ENCODE measurements at places on chromosomes 3 and 15. TPM values are rescaled to one million over a fixed set of nuclear protein-coding genes. Genes with fewer than 3 reads are reported as not detected.

DNA sequence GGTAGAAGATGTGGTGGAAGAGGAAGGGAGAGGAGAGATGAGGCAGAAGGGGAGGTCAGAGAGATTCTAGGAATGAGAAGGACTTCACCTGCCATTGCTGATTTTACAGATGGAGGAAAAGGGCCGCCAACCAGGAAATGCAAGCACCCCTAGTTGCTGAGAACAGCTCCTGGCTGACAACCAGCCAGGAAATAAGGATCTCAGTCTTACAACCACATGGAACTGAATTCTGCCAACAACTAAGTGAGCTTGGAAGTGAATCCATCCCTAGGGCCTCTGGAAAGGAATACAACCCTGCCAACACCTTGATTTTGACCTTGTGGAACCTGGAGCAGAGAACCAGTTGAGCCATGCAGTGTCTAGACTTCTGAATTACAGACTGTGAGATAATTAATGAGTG, 86.6 kb downstream of the EDEM1 start:
- DNase-seq: no peak

A4GNT gene
- not detected for polyA plus RNA-seq

LYZL4 gene
- polyA plus RNA-seq: not detected

- peak; percentile 63 for DNase-seq
Observed at GRCh38 chr15:101188637-101189408, 63.0 kb downstream of the CHSY1 start.

DNA sequence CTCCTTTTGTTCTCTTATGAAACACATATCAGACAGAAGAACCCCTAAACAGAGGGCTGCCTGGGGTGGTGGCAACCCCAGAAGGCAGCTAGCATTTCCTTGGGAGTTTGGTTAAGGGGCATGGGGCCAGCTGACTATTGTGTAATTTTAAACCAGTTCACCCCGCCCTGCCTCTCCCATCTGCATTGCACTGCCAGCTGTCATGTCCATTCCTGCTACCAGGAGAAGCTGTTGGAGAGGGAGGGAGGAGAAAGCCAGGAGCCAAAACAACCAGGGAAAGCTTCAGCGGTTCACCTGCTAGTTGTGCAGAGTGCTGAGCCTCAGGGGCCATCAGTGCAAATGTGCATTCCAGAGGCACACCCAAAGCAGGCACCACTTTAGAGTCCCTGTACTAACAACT, 47.6 kb upstream of the ATP1B3 start:
- DNase-seq: peak; percentile 81

- no peak for DNase-seq
Observed at GRCh38 chr3:116809208-116809607, 99.6 kb downstream of the TUSC7 start.

GRCh38 chr3:37715976-37716375, 145.7 kb upstream of the CTDSPL start:
- DNase-seq: no peak

DNA sequence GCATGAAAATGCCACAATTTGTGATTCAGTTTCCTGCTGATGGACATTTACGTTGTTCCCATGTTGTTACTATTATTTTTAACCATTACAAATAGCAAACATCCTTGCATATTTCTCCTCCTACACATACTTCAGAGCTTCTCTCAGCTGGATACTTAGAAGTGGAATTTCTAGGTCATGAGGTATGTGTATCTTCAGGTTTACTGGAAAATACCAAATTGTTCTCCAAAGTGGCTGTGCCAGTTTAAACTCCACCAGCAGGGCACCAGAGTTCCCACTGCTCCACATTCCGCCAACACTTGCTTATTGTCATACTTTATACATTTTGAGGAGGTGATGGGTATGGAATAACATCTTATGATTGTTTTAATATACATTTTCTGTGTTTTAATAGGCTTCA, 45.7 kb downstream of the PRR23E start:
- DNase-seq: no peak

SCN5A gene
- 0.24 TPM for polyA plus RNA-seq

All from foreskin keratinocyte (primary cell).